Stimulated activated naive B cell treated with anti-CD40 and anti-IgM and Interleukin-4, amounts not matched to agents 10 μg/mL and 1 μg/mL and 100 μg/mL, for 72 hours (primary cell): ENCODE measurements at places on chromosomes 4 and X.

DNA sequence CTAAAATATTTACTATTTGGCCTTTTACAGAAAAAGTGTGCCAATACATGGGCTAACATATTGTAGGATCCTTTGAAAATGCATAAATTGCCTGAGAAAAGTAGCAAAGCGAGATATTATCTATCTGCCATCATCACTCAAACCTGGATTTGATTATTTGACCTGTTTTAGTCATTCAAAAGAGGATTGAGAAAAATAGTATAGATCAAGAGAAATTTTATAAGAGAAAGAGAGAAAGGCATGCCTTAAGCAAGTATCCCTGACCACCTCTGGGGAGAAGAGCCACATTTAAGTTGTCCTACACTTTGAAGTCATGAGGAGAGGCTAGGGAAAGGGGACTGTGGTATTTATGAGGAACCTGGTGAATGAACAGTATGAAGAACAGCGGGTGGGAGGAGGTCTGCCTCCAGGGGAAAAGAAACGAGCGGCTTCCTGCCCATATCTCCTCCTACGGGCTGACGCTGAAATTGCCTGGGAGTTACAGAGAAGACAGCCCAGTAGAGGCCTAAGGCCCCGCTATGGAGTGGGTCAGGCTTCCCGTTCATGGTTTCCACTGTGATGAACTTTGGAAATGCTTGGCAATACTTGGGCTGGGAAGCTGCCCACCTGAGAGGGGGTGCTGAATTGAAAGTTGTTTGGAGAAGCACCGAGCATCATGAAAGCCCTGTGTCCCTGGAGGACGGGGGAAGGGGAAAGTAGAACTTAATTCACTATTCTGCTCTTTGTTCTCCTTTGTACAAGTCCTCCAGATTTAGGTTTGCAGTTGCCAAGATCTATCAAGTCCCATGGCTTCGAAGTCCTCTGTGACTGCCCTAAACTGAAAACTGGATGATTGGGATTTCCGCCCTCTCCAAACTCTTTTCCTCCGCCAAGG, 106.9 kb upstream of the ACSL4 start:
- no peak for DNase-seq

DNA sequence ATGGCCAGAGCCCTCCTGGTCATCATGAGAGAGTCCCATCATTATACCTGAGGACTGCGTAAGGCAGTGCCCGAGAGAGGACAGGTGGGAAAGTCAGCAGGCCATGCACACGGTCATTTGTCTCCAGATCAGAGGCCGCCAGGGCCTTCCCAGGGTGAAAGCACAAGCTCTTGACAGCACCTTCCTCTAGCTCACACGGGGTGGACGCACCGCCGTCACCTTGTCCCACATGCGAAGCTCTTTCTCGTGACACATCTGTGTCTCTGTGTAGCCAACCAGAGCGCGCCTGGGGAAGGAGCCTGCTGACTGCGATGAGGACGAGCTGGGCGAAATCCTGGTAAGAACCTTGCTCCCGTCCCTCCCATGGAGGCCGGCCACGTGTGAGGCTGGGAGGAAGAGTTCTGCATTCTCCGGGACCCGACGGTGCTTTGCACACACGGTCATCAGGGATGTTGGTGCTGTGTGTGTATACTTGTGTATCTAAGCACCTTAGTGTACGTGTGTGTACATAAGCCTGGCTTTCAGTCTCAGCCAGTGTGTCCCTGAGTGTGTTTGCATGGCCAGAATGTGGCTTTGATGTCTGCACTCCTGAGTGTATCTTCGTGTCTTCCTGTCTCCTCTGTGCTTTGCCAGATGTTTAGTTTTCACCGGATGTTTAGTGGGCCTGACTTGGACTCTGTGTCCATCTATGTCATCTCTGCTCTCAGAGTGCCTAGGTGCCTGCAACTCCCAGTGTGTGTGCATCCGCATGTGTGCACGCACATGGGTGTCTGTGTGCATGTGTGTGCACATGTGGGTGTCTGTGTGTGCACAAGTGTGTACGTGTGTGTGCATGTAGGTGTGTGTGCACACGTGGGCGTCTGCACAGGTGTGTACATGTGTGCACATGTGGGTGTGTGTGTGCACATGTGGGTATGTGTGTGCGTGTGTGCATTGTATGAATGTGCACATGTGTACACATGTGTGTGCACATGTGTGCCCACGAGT, 15.1 kb downstream of the ATP5ME start:
- no peak for DNase-seq

DNA sequence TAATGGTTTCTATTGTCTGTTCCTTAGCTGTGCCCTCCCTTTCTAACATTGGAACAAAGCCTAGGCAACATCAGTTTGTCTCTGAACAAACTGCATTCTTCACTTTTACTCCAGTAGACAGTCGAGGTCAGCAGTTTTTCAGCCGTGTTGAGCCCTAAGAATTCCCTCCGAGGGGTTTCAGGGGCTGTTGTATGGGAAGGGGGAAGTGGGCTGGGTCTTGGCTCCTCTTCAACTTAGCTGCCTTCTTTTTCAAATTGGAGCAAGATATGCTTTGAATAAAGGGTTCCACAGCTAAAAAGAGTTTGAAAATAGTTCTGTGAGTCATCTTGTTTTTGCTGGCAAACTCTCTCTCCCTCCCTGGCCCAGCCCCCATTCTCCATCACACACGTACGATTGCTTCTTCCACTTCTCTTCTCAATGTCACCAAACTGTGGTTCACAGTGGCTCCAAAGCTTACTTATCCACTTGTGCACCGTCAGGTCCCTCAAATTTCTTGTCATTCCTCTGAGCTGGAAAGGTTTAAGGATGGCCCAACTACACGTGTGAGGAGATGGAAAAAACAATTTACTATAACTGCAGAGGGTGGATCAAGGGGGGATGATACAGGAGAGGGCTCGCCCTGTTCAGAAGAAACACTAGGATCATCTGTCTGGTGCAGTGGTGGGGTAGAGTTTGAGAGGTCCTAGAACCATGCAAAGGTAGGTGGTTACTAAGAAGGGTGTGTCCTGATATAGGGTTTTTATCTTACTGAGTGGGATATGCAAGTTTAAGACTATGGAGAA, 9.2 kb upstream of the MAML3 start:
- DNase-seq = no peak

GRCh38 chr4:128590773-128591172, 218.7 kb upstream of the JADE1 start:
- DNase-seq = no peak

GRCh38 chr4:158243071-158243470, 32.8 kb downstream of the TMEM144 start:
- no peak for DNase-seq

DNA sequence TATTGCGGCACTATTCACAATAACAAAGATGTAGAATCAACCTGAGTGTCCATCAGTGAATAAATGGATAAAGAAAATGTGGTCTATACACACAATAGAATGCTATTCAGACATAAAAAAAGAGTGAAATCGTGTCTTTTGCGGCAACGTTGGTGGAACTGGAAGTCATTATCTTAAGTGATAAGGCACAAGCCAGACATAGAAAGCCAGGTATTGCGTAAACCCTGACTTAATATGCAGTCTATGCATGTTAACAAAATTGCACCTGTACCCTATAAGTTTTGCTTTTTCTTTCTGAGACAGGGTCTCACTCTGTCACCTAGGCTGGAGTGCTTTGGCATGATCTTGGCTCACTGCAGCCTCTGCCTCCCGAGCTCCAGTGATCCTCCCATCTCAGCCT, 28.6 kb downstream of the KIAA0232 start:
- no peak for DNase-seq
